LNCaP clone FGC (cell line): ENCODE measurements at places on chromosomes 11 and 22.

- no peak for DNase-seq
Observed at GRCh38 chr11:100769165-100769564, 82.1 kb downstream of the ARHGAP42 start.

GRCh38 chr22:18024956-18025720, 777 bp upstream of the MICAL3 start:
- DNase-seq: no peak

DNA sequence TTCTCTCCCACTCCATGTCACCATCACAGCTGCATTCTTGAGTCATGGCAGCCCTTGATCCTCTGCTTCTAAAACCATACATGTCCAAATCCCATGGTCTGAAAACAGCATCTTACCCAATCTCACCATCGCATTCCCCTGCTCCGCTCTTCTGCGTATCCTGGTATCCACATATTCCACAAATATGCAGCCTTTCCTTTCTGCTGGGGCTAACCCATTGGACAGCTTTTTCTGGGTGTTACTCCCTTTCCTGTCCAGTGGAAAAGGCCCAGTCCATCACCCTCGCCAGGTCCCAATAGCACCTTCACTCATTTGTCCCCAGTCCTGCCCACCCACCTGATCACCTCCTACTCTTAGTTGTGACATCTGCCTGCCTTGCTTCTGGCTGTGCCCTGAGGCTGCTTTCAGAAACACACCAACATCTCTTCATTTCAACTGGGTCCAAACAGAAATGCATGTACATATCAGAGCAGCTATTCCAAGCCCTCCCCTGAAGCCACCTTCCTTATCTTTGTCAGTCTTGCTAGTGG, 237.6 kb upstream of the TBCEL start:
- no peak for DNase-seq

DNA sequence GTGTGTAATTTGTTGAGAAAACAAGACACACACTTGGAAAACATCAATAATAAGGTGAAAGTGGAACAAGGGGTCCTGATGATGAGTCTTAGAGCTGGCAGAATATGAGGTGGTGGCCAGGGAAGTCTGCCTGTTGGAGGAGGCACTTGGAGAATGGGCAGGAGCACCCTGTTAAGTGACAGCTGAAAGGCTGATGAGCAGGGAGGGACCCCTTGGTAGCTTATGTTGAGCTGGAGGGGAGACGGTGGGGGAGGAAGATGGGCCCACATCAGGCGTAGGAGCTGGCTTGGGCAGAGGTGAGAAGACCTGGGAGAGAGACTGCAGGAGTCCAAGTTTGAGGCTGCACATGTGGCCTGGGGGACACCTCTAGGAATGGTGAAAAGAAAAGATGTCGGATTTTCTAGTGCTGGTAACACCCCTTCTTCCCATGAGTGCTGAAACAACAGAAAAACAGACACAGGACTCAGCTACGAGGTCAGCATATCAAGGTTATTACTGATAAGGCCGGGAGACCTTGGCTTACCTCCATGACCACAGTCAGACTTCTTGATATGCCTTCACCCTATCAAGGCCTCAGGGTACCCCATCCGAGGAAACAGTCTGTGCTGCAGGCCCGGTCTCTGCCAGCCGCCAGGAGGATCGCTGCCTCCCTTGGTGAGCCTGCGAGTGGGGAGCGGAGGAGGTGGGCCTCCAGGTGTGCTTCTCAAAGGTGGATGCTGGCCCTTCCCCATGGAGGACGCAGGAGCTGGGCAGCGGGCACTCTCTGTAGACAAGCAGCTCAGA, 14.3 kb upstream of the C11orf96 start:
- DNase-seq: no peak

DNA sequence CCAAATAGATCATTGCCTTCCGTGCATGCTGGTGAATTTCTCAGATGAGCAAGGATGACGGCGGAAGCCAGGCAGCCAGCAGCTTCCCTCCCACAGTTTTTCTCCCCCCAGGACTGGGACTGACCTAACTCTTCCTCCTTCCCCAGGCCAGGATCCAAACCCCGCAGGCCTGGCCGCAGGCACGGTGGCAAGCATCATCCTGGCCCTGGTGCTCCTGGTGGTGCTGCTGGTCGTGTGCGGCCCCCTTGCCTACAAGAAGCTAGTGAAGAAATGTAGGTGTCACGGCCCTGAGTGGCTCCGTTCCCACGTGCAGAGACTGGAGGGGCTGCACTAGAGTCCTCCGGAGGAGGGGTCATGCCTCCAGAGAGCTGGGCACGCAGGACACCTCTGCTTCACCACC, 20.5 kb downstream of the CD5 start:
- DNase-seq: no peak

GRCh38 chr22:32880893-32881596, 79.5 kb downstream of the TIMP3 start:
- DNase-seq: no peak

DNA sequence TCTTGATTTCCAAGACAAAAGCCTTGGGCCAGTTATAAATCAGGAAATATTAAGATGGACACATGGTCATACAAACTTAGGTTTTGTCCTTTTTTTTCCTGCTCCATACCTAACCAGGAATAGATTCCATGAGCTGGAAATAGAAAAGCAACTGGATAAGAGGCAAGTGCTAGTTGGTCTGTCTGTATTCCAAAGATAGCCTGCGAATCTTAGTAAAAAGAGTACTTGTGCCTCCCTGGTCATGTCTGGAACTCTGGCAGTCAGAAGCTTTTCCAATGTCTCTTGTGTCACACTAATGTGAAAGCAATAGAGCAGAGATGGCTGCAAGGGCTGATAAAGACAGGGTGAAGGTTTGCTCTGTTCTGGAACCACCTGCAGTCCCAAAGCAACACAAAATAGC, 590.2 kb upstream of the ANO5 start:
- no peak for DNase-seq

GRCh38 chr11:97729546-97730272, 1291.0 kb upstream of the CNTN5 start:
- DNase-seq: no peak

- no peak for DNase-seq
Observed at GRCh38 chr11:16365581-16366228, 9.4 kb upstream of the SOX6 start.

DNA sequence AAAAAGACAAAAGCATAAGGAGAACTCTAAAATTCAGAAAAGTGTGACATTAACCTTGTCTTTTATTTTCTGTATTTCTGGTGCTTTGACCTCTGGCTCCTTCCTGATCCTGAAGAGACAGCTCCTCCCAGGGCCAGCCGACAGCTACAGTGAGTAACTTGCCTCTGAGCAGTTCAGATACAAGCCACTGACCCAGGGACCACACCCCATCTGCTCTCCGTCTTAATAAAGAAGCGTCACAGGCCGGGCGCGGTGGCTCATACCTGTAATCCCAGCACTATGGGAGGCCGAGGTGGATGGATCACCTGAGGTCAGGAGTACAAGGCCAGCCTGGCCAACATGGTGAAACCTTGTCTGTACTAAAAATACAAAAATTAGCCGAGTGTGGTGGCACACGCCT, 6.5 kb downstream of the MLC1 start:
- DNase-seq: no peak

DNA sequence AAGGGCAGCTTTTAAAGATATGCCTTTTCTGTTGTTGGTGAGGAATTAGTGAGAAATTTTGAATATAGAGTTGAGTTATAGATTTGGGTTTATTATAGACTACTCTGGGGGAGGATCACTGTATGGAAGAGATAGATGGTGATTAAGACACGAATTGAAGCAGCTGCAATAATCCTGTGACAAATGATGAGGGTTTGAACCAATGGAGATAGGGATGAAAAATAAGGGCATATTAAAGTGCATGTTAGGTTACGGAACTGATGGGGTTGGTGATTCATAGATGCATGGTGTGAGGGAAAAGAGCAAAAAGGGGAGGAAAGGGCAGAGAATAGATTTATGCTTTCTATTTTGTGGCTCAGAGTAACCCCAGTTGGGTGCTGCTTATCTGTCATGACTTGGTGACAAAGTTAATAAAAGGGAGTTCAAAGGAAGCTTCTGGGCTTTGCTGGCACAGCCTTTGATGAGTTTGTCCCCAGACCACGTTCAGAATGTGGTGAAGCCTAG, 11.8 kb downstream of the C11orf87 start:
- DNase-seq: no peak

DNA sequence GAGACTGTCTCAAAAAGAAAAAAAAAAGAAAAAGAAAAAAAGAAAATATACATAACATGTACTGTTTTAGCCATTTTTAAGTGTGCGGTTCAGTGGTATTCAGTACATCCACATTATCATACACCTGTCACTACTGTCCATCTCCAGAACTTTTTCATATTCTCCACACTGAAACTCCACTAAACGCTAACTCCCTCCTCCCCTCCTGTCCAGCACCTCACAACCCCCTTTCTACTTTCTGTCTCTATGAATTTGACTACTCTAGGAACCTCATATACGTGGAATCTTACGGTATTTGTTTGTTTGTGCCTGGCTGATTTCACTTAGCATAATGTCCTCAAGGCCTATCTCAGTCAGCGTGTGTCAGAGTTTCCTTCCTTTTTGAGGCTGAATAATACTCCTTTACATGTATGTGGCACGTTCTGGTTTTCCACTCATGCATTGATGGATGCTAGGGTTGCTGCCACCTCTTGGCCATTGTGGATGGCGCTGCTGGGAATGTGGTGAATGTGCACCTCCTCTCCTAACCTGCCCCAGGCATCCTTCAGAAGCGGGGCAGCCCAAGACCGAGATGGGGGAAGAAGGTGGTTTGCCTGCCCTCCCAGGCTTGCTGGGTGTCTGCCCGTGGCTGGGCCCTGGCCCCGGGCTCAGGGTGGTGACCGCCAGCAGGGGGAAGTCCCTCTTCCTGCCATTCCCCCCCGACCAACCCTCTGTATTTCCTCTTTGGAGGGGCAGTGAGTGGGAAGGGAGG, 60.5 kb downstream of the BCR start:
- DNase-seq: no peak

DNA sequence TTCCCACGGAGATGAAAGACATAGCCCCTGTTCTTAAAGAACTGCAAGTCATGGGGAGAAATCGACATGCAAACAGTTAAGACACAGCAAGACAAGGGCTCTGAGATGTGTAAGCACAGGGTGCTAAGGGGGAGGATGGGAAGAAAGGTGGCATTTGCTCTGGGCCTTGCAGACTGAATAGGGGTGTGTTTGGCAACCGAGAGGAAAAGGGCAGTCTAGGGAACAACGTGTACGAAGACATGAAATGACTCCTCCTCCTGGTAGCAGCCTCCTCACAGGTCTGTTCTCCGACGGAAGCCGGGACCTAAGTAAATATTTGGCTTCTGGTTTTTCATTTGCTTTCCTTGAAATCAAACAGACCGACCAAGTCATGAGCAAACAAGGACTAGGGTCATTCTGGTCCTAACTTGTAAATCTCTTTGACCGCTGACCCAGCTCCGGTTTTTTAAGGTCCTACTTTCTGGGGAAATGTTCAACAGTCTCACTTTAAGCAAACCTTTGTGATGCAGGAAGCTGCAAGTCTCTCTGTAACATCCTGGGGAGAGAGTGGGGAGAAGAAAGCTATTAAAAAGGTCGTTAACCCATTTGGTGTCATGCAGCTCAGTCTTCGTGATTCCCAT, 19.7 kb downstream of the NNMT start:
- DNase-seq: peak; percentile 97

GRCh38 chr22:28600546-28601143, 79.0 kb downstream of the TTC28 start:
- DNase-seq: peak; percentile 31

GRCh38 chr22:38843657-38844314, at the start of gene NPTXR:
NPTXR (minus strand) TSS chr22:38844028.
- no peak for DNase-seq

DNA sequence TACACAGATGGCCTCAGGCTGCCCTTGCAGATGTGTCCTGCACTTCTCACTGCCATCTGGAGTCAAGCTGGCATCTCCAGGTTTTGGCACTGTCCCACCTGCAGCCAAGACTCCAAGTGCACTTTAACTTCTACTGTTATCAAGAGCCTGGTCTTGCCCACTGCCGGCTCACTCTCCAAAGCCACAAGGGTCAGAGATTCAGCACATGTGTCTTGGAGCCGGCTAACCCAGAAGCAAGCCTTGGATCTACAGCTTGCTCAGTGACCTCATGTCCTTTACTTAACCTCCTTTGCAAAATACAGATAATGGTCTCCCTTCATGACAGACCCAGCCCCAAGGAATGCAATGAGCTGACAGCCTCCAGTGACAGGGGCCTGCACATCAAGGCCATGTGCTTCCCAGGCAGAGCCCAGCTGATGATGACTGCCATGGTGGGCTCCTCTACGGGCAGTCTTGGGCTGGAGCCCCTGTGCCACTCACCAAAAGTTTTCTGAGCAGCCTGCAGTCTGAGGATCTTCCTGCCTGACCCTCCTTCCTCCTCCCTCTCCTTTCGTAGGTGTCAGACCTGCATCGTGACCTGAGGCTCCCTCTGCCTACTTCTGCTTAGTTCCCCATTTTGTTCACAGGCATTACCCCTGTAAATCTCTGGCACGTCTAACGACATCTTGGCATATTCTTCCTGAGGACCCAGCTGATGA, 9.0 kb downstream of the TP53AIP1 start:
- DNase-seq: no peak

- DNase-seq: no peak
Observed at GRCh38 chr11:78019808-78020207, 3.3 kb downstream of the KCTD14 start.

- DNase-seq: no peak
Observed at GRCh38 chr11:130531061-130531460, 82.6 kb downstream of the ADAMTS15 start.

DNA sequence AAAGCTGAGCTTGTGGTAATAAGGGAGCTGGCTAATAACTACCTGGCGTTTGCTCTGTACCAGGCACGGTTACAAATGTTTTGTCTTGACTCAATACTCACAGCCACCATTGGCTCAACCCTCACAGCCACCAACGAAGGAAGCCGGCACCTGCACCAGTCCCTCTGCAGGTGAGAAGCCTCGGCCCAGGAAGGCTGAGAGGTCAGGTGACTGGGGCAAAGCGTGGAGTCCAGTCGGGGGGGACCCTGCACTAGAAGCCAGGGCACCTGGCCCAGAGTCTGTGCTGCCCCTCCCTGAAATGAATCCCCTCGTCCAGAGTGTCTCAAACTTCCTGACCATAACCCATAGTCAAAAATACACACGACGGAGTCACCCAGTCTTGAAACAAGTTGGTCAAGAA, 90.1 kb downstream of the PHF21B start:
- DNase-seq: no peak

DNA sequence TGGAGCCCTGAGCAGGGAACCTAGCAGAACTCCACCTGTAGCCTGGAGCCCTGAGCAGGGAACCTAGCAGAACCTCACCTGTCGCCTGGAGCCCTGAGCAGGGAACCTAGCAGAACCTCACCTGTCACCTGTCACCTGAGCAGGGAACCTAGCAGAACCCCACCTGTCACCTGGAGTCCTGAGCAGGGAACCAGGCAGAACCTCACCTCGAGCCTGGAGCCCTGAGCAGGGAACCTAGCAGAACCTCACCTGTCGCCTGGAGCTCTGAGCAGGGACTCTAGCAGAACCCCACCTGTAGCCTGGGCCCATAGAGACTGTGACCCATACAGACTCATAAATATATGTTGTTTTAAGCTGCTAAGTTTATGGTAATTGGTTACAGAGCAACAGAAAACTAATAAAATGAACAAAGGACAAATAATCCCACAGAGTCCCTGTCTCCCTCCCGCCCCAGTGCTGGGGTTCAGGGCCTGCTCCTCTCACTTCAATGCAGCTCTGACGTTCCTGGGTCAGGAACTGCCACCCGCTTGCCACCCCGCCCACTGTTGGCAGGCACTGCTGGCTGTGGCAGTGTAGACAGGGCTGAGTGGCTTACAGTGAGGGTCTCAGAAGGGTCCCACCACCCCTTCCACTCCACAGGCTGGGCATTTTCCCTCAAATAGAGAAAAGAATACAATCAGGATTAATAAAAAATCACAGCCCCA, 259.1 kb downstream of the TBC1D22A start:
- no peak for DNase-seq
